ENCODE measurements at places on chromosomes 3 and 15.

DNA sequence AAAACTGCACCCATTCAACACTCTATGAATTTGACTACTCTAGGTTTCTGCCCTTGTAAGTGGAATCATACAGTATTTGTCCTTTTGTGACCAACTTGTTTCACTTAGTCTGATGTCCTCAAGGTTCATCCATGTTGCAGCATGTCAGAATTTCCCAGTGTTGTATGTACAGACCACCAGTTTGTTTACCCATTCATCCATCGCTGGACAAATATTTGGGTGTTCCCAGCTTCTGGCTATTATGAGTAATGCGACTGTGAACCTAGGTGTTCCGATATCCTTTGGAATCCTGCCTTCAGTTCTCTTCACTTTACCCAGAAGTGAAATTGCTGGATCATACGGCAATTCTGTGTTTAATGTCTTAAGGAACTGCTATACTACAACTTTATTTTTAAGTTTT lies 12.6 kb downstream of the RPL32 start:
- DNase-seq: no peak

GRCh38 chr3:104951426-104951825 lies 415.3 kb upstream of the ALCAM start:
- DNase-seq: no peak

DNA sequence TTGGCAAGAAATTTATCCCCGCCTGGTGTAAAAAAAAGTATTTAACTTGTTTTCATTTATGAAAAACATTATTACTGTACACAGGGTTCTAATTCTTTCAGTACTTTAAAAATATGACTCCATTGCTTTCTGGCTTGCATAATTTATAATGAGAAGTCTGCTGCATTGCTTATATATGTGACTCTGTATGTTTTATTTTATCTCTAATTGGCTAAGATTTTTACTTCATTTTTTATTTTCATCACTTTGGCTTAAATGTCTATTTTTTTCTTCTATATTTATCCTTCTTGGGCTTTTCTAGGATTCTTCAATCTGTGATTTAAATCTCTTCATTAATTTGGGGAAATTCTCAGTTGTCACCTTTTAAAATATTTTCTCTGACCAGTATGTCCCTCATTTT lies 636.6 kb upstream of the NR2F2 start:
- no peak for DNase-seq

- no peak for DNase-seq
These were observed 7.6 kb upstream of the PRICKLE2 start for GRCh38 chr3:64232821-64233220.

GRCh38 chr15:70091726-70092463 lies 5.8 kb downstream of the TLE3 start:
- no peak for DNase-seq

DNA sequence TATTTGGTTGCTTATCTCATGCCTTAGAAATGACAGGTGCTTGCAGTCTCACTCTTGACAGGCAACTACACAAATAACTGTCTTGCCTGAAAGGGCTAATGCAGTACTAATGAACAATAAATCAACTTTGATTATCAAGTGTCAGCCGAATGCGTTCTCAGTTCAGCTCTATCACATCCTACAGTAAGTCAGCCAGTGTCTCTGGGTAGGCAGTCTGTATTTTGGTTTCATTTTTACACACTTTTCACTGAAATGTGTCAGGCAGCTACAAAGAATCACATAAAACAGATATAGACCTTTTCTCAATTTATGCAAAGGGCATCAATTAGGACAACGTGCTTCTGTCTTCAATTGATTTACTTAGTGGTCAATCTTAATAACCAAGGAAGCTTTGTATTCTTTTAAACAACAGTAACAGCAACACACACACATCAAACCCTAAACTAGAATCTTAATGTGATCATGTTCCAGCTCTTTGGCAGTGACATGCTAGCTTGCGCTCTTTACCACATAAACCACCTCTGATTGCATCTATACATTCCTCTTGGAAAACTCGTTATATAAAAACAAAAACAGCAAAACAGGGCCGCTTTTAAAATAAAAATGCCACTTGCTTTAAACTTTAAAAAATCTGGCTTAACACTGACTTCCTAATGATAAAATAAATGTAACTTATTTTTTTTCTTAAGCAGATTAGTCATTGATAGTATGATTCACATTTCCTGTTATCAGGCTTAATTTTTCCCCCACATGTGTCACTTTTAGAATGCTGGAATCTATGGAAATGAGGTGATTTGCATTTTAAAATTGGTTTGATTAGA lies 520.4 kb downstream of the FOXP1 start:
- no peak for DNase-seq

GRCh38 chr3:34844323-34844620 lies 795.1 kb upstream of the ARPP21 start:
- no peak for DNase-seq

- DNase-seq: no peak
These were observed 2.9 kb downstream of the CADM2 start for GRCh38 chr3:84961521-84962255.

DNA sequence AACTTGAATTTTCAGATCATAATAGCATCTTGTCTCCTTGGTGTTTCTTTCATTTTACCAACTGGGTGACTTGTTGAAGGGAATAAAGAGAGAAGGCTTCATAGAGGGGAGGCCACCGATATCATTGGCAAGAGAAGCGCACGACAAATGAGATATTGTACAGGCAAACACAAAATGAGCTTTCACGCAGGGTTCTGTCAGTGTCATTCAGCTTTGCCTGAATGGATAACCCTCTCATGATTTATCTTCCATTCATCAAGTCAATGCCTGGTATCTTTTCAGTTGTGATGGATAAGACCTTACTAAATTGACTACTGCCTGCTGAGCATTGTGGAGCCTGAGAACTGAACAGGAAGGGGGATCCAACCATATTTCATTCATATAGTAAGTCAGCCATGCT lies 188.6 kb upstream of the EPHA3 start:
- no peak for DNase-seq

- no peak for DNase-seq
These were observed 86.9 kb downstream of the CDIN1 start for GRCh38 chr15:36666228-36666905.

DNA sequence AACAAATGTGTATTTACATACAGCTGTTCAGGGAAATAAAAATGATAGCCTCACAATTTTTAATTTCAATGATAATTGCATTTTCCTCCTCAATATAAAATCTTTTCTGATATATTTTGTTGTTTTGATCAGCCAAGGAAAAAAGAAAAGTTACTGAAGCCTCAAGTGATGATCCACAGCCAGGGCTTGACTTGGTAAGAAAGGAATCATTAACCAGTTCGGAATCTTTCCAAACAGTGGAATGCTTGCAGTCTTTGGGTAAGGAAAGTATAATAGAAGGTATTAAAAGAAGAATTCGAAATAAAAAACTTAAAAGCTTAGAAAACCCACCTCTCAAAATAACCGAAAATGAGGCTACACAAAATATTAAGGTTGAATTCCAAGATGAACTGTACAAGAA lies 1.0 kb downstream of the TOPAZ1 start:
- no peak for DNase-seq

GRCh38 chr15:43776718-43777266 lies at the start of gene ELL3:
TSS of gene ELL3 (minus strand) at chr15:43776966. CDS start at chr15:43776901, 65 bp downstream.
- DNase-seq: peak; percentile 68

GRCh38 chr15:77706482-77707244 lies 74.0 kb upstream of the LINGO1 start:
- no peak for DNase-seq

DNA sequence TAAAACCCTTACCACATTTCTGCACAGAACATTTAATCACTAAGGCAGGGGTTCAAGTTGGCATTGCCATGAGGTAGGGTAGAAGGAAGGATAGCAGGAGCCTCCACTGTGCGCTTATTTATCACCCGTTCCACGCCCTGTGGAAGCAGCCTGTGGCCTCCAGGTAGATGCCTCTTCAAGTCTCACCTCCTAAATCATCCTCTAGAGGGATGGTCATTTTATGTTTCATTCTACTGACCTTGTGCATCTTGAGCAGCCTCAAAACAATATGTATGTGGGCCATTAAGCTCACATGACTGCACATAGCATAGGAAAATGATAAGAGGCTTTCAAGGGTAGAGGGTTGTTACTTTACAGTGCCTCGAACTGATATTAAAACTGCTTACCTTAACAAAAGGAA lies 546.2 kb downstream of the GRM7 start:
- no peak for DNase-seq

- DNase-seq: no peak
These were observed 119.9 kb downstream of the IMPG2 start for GRCh38 chr3:101200461-101200860.

GRCh38 chr3:128145279-128145678 lies 8.0 kb upstream of the EEFSEC start:
- DNase-seq: no peak

DNA sequence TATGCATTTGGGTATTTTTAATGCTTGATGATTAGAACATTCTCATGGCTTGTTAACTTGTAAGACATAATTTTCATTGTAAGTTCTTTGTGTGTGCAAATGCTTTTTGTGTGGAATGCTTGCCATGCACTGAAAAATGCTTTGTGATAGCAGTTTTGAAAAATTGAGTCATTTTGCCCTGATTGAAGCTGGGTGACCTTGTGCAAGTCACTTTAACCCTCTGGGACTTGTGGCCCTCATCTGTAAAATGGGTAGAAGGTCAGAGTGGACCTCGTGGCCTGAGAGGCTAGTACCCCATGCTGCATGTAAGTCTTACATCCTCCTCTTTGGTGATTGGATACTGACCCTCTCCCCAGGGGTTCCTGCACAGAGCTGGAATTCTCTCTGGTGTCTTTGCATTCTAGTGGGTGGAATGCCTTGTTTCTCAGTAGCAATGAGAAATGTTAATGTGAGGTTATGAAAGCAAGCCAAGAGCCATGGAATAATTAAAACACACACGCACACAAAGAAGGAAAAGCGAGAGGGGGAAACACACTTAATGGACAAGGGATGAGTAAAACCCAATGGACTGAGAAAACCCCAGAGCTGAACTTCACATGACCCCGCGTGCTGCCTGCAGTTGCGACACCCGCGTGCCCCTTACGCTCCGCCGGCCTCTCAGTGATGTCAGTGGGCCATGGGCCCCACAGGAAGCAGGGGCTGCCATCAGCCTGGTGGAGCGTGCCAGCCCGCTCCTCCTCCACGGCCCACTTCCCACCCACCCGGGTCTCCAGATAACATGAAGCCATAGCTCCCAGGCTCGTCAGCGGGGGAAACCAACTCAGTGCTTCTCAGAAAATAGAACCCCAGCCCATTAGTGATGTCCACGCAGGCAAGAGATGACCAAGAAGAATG lies 44.0 kb downstream of the SMAD3 start:
- peak; percentile 62 for DNase-seq

- DNase-seq: no peak
These were observed 64.7 kb downstream of the ARRDC4 start for GRCh38 chr15:98025237-98025636.

DNA sequence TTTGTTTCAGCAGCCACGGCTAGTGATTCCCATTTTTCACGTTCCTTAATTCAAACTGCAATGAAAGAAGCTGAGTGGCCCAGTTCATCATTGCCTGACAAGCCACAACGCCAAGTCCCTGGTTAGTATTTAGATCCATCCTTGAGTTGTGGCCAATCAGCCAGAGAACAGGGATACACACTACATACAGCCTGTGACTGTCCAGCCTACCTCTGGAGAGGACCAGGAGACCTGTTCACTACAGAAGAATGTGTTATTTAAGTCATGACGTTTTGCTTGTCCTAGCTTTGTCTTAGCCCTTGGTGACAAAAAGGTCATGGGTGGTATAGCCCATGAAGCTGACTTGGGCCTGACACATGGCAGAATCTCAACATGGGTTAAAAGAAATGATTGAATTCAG lies 2.7 kb upstream of the TPM1 start:
- no peak for DNase-seq

DNA sequence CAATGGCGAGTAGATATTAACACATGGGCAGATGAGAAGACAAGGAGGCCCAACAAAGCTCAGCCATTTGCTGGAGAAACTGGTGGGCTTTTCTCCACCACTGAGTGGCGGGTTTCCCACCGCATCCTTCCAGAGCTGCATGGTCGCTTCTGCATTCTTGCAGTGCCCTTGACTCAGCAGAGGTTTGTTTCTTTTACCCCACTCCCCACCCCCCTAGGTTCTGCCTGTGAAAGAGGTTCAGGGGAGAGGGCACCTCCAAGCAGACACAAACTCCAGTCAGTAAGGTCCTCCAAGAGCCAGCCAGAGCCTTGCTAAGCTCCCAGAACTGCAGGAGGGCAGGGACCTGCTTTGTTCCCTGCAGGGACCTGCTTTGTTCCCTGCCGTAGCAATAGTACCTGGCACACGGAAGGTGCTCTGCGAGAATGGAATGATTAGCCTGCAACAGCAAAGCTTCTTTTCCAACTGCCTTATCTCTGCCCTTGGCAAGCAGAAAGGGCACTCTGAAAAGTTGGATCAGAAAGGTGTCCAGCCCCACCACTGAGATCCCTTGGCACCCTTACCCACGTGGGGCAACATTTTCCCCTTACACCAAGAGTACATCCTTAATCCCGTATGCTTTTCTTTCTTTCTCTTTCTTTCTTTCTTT lies 1.4 kb downstream of the PAQR5 start:
- no peak for DNase-seq

DNA sequence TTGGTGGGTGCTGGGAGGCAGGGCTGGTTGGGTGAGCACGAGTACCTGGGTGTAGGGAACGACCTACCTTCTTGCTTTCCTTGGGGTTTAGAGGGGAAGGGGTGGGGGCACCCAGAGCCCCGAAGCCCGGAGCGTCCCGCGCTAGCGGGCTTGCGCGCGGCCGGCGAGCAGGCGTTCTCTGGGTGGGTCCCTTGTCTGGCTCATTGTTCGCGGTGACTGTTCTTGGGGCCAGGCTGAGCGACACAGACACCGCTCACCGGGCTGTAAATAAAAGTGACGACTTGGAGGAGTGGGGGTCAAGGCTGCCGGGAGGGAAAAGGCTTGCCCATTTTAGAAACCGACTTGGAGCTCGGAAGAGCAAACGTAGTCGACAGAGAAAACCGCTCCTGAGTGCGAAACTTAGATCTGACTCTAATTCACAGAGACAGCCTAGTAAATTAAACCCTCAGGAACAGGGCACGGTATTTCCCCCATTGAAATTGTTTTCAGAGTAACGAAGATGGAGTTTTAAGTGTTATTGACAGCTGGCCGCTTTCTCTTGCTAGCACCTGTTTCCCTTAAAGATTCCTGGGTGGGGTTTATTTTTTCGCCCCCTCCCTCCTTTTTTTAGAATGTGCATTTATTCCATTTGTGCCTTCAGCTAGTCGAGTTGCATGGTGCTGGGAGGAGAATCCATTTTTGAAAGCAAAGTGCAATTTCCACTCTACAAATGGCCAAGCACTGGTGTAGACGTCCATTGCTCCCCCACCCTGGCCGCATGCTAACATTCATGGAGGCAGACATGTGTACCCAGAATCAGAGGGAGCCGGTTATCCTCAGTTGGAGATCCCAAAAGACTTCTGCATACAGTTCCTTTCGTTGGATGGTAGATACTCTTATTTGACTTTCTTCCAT lies 532.1 kb upstream of the SEMA6D start:
- no peak for DNase-seq

Data from memory B cell (primary cell).